Prostate gland (tissue), 2 donors: ENCODE measurements at places on chromosomes 7 and 10.

GRCh38 chr7:133957845-133958244, 169.3 kb upstream of the LRGUK start:
- no peak for DNase-seq

DNA sequence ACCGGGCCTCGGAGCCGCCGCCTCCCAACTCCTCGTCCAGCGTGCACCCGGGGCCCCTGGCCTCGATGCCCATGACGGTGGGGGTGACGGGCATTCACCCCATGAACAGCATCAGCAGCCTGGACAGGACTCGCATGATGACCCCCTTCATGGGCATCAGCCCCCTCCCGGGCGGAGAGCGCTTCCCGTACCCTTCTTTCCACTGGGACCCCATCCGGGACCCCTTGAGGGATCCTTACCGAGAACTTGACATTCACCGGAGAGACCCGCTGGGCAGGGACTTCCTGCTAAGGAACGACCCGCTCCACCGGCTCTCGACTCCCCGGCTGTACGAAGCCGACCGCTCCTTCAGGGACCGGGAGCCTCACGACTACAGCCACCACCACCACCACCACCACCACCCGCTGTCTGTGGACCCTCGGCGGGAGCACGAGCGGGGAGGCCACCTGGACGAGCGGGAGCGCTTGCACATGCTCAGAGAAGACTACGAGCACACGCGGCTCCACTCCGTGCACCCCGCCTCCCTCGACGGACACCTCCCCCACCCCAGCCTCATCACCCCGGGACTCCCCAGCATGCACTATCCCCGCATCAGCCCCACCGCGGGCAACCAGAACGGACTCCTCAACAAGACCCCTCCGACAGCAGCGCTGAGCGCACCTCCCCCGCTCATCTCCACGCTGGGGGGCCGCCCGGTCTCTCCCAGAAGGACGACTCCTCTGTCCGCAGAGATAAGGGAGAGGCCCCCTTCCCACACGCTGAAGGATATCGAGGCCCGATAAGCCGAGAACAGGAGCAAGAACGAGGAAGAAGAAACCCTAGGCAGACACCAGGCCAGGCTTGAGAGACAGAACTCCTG, 341.5 kb upstream of the GALNT17 start:
- DNase-seq, result no peak

- DNase-seq, result no peak
Measured at GRCh38 chr7:8382004-8382730, 51.2 kb upstream of the NXPH1 start.

GRCh38 chr10:132850896-132851295, 64.9 kb upstream of the NKX6-2 start:
- DNase-seq, result no peak

DNA sequence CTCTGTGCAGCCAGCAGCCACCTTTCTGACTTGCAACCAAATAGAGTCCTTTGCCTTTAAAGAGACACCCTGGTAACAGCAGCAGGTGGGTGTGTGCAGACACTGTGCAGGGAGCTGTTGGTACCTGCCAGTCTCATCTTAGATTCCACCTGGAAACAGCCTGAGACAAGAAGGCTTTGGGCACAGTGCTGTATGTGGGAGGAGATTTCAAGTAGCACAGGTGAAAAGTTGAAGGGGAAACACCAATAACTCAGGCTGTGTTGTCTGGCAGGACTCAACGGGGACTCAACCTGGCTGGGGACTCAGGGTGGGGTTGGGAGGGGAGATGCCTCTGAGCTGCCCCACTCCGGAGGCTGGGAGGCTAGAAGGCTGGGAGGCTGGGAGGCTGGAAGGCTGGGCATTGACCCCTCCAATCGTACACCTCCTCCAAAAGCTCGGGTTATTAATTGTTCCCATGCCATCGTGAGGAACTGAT, 6.7 kb downstream of the CPXM2 start:
- no peak for DNase-seq

DNA sequence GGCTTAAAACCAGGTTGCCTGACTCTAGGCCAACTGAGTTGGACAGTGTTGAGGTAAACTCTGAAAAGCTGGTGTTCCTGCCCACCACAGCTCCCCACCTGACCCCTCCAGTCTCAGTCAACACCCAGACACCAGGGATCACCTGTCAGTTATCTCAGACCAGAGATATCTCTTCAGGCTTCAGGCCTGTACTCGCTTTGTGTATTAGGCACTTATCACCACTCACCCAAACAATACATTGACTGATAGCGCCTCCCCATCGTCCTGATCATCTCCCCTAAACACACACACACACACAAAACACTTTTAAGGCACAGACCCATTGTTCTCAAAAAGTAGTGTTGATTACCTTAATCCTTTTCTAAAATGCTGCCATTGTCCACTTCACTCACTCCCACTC, 111.5 kb downstream of the PLCE1 start:
- DNase-seq, result no peak

DNA sequence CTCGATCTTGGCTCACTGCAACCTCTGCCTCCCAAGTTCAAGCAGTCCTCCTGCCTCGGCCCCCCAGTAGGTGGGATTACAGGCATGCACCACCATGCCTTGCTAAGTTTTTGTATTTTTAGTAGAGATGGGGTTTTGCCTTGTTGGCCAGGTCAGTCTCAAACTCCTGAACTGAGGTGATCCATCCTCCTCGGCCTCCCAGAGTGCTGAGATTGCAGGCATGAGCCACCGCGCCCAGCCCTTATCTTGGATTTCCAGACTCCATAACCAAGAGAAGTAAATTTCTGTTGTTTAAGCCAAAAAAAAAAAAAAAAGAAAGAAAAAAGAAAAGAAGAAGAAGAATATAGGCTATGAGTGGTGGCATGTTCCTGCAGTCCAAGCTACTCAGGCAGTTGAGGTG, 53.3 kb upstream of the RABGEF1 start:
- no peak for DNase-seq

DNA sequence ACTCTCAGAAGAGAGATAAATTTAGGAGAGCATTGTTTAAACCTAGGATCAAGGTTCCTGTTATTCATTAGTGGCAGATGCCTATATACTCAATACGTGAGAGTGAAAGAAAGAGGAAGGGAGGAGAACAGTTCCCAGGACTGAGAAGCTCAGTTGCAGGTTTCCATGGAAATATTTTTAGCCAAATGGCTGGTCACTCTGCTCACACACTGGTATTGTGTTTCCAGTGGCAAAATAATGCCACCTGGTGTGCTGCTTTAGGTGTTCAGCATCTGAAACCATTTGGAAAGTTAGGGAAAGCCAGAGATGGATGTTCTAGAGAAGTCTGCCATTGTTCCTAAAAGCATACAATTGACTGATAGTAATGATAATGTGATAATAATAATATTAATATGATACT, 827.7 kb downstream of the SORCS3 start:
- DNase-seq, result no peak

DNA sequence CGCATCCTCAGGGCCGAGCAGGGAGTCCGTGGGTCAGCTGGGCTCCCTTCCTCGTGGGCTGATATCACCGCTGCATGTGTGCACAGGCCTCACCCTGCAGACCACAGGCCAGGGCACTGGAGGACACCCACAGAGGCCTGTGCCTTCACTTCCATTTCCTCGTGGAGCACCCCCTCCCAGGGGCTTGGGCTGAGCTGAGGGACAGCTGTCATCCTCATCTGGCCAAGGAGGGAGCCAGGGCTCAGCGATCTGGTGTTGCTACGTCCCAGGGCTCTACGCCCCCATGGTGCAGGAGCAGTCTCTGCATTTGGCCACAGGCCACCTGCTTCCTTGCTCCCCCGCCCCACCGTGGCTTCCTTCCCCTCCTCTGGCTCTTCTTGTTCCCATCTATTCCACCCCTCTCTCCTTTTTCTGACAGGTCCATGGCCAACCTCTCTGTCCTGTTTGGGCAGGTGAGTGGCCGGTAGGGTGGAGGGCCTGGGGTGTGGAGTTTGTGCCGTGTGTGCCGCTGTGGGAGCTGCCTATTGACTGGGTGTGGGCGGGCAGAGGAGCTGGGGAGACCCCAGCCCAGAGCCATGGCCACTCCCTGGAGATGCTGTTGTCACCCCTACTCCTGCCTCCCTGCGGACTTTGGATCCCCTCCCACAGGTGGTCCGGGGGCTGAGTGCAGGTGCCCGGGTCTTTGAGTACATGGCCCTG, 8.3 kb upstream of the ASIC3 start:
- DNase-seq, result no peak

GRCh38 chr10:35924759-35925158, 282.7 kb upstream of the FZD8 start:
- DNase-seq, result no peak

GRCh38 chr7:30671793-30672465, 10.3 kb downstream of the CRHR2 start:
- DNase-seq, result no peak

DNA sequence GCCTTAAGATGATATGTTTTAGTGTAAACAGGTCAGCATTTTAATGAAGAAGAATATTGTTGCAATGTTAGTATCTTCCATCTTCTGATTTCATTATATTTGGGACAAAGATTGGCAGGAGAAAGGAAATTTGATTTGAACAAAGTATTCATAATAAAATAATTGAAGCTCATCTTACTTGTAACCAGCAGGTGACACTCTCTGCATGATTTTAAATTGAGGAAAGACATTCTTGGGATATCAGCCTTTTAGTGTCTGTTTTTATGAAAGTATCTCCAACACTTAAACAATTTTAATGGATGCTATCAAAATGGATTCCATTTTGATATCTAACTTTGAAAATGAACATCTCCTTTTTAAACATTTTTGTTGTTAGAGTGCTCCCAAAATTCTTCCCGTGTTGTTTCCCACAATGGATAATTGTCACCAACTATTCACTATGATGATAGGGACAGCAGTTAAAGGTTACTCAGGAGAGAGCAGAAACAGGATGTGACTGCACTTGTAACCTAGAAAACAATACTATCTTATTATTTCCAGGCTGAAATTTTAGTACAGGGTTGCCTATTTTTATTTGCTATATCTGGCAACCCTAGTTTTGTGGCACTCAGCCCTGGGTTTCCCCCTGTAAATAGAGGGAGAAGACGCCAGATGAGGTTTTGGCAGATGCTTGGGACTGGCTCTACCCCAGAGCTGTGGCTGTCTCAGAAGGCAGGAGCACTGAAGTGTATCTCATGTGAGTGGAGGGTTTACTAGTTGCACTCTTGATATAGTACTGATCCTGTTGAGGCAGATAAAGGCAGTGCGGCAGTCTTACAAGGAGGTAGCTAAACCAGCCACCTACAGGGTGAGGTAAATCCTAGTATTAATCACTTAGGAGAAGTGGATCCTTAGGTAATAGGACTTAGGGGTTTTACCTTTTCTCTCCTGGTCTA, 31.0 kb upstream of the ABCB4 start:
- no peak for DNase-seq

DNA sequence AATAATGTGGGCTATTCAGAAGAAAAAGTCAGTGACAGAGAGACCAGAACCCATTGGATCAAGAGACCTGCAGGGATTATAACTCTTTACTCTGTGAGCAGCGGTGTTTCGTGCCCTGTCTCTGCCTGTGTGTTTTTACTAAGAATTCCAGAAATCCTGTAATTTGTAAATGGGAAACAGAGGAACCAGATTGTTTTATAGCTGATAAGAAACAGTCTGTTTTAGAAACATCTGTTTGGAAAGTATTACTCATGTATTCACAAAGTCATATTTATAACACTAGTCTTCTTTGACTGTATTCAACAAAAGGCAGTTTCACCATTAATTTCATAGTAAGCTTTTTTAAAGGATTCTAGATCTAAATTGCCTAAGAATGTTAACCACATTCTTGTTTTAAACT, 30.0 kb upstream of the VDAC2 start:
- no peak for DNase-seq

DNA sequence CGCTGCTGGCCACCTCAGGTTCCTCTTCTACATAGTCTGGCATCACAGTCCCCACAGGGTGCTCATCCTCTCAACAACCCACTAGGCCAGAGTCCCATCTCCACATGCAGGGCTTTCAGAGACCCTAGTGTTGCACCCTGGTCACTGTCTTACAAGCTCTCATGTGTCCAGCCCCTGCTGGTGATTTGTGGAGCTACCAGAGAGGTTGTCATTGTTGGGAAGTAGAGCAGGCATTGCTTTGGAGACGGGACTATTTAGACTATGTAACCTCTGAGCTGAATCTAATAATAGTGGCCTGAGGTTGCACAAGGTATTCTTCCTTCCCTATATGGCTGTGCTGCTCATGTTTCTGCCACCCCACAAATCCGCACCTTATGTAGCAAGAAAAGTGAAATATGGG, 135.3 kb upstream of the VWC2 start:
- DNase-seq, result no peak

DNA sequence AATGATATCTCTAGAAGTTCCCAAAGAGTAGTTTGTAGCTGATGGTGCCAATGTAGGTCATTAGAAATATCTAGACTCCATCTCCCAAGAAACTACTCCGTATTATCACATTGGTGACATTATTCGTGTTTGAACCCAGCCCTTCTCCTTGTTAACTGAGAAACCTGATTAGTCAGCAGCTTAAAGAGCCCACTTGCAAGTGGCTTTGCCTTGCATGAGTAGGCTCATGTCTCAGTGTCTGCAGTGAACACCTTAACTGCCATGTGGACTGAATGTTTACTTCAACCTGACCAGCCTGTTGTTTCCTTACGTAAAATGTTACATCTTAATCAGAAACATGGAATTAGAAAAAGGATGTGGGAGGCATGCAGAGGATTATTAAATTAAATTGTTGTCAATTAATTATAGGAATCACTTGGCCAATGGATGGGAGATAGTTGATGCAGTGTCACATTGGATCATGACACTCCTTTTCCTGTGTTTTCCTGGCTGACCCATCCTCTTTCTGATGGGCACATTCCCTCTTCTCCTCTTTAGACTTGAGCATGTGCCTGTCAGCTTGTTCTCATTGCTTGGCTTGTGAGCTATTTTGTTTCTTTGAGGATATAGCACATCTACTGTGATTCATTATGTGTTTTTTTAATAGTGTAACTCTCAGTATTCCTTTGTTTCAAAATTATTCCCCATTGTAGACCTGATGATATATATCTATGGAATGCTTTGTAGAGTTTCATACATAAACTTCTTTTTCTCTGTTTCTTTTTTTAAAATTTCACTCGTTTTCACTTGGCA, 18.0 kb downstream of the STARD3NL start:
- DNase-seq, result no peak
